ENCODE measurements at places on chromosomes 12 and 14.

- no peak for DNase-seq
- H3K4me1 ChIP-seq: peaks cover 45% of the 10 kb centered on the region
These were observed 58.3 kb upstream of the EEA1 start for GRCh38 chr12:92987362-92987761.

GRCh38 chr14:100585448-100586152, 1.6 kb downstream of the BEGAIN start:
- no peak for DNase-seq
- H3K27ac ChIP-seq: no peak overlapping the region
- peak overlapping the region; percentile 45 for H3K4me3 ChIP-seq
- no peaks in the 10 kb centered on the region for H3K36me3 ChIP-seq
- no peaks in the 10 kb centered on the region for H3K4me1 ChIP-seq

GRCh38 chr14:69039288-69039628, 60.2 kb upstream of the ACTN1 start:
- H3K36me3 ChIP-seq: no peaks in the 10 kb centered on the region
- no peak overlapping the region for H3K4me3 ChIP-seq
- H3K4me1 ChIP-seq: peaks cover 5% of the 10 kb centered on the region
- H3K27ac ChIP-seq: no peak overlapping the region
- DNase-seq: no peak
- H3K27me3 ChIP-seq: peaks cover 33% of the 10 kb centered on the region

DNA sequence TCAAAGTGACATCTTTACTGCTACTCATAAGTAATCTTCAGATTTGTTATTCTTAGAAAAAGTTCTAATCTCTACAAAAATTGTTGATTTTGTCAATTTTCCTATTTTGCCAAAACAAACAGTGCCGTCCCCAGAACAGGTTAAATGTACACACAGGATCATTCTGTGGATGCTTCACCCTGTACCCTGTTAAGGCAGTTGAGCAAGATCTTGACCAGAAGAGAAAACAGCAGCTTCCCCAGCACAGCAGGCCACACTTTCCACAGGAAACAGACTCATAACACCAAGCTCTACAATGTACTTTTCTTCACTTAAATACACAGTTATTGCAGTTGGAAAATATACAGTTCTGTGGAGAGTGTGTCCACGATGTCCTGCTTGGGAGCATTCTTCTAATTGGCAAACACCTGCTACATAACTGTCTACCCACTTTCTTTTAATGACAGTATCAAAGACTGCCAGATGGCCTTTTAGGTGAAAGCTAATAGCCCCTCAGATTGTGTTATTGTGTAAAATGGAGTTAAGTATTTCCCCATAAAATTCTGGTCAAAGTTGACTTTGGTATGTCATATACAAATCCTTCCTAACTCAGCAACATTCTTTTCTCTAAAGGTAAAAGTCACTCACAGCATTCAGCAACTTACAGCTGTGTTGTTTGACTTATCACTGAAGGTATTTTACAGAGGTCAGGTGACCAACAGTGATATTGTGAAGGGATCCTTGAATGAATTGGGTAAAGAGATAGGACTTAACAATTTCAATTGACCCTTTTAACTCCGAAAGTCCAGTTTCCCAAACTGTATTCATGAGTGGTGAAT, 77.0 kb downstream of the SEC23A start:
- H3K27ac ChIP-seq: no peak overlapping the region
- no peak overlapping the region for H3K4me3 ChIP-seq
- DNase-seq: no peak
- peaks cover 19% of the 10 kb centered on the region for H3K36me3 ChIP-seq
- H3K4me1 ChIP-seq: peaks cover 2% of the 10 kb centered on the region

DNA sequence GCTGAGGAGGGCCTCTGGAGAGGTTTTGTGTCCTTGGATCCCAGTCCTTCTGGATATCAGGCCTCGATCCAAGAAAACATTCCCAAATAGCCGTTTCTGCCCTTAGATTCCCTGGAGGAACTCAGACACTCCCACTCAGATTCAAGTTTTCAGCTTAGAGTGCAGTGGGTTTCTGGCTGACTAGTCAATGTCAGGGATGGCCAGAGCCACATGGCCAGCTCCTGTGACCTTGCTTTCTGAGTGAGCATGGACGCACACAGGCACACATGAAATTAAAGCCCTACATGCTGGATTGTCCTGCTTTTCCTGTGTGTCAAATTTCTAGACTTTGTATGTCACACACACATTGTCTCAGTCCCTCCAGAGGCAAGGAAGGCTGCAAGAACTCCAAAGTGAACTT, 86.2 kb downstream of the TNFAIP2 start:
- DNase-seq: no peak
- H3K27me3 ChIP-seq: peaks cover 39% of the 10 kb centered on the region
- H3K36me3 ChIP-seq: no peaks in the 10 kb centered on the region
- H3K27ac ChIP-seq: no peak overlapping the region

DNA sequence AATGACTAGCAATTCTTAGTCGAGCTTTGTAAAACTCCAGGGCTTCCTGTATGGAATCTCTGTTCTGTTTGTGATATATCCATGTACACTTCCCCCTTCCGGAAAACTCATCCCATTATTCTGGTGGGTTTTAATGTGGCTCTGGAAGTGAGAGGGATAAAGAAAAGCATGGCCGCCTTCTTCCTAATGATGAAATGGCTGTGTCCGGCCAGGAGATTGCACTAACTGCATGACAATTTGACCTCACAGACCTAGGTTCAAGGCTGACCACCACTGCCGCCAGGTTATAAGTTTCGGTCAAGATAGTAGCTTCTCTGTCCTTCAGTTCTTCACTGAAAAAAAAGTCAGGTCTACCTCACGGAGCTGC, 41.0 kb upstream of the NPAS3 start:
- H3K4me3 ChIP-seq: no peak overlapping the region
- no peaks in the 10 kb centered on the region for H3K4me1 ChIP-seq
- DNase-seq: no peak
- H3K36me3 ChIP-seq: no peaks in the 10 kb centered on the region

DNA sequence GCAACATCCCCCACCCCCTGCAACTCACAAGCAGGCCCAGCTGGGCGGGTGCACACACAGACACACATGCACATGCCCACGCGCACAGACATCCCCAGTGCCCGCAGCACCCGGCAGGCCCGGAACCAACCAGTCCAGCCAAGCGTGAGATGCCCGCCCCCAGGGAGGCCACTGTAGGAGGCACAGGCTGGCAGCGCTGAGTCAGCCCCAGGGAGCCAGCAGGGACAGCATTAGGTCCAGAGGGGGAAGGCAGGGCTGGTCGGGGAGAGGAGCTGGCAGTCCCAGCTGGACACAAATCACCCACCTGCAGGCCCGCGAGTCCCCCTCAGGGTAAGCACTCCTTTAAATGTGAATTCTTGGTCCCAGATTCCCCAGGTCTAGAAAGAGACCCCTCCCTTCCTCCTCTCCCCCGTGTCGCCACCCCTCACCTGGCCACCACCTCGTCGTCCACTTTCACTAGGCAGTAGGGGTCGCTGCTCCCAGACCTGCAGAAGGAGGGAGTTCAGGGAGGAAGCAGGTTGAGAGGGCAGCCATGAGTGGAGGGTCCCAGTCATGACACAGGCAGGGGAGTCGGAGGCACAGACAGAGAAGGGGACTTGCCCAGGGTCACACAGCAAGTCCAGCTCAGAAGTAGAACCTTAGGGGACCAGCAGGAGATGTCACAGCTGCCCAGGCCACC, 5.0 kb downstream of the RASAL1 start:
- no peak overlapping the region for H3K4me3 ChIP-seq
- H3K27ac ChIP-seq: no peak overlapping the region
- no peak for DNase-seq
- no peaks in the 10 kb centered on the region for H3K36me3 ChIP-seq

- peak; percentile 73 for DNase-seq
These were observed 32.1 kb downstream of the DMAC2L start for GRCh38 chr14:50344116-50344775.

- no peak overlapping the region for H3K4me3 ChIP-seq
- no peaks in the 10 kb centered on the region for H3K4me1 ChIP-seq
- DNase-seq: no peak
- H3K36me3 ChIP-seq: no peaks in the 10 kb centered on the region
These were observed 64.8 kb downstream of the CCDC60 start for GRCh38 chr12:119399301-119399700.

GRCh38 chr12:55797068-55797467, 20.5 kb downstream of the SARNP start:
- H3K4me3 ChIP-seq: no peak overlapping the region
- no peaks in the 10 kb centered on the region for H3K27me3 ChIP-seq
- no peak overlapping the region for H3K27ac ChIP-seq
- H3K36me3 ChIP-seq: peaks cover 56% of the 10 kb centered on the region

- no peaks in the 10 kb centered on the region for H3K36me3 ChIP-seq
- DNase-seq: no peak
- no peak overlapping the region for H3K27ac ChIP-seq
- peaks cover 10% of the 10 kb centered on the region for H3K4me1 ChIP-seq
- no peak overlapping the region for H3K4me3 ChIP-seq
These were observed 24.2 kb downstream of the ISCA2 start for GRCh38 chr14:74517731-74518130.

GRCh38 chr14:106586098-106586704, 1059.8 kb downstream of the TMEM121 start:
- no peak overlapping the region for H3K4me3 ChIP-seq
- peaks cover 21% of the 10 kb centered on the region for H3K27me3 ChIP-seq
- H3K4me1 ChIP-seq: peaks cover 13% of the 10 kb centered on the region
- H3K27ac ChIP-seq: no peak overlapping the region
- peak; percentile 79 for DNase-seq
- no peaks in the 10 kb centered on the region for H3K36me3 ChIP-seq

DNA sequence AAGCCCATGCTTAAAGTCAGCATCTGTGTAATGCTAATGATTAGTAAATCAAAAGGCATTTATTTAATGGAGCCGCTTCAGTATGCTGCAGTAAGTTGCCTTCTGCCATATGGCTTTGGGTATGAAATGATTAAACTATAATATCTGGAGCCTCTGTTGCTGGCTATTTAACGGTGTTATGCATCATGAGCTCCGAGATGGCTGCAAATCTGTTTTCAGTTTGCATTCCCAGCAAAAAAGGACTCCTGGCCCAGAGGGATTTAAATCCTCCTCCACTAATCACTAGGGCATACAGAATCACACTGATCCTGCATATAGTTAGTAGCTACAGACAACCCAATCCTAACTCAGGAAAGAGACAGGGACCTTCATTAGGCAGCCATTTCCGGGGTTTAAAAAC, 171.5 kb upstream of the EEA1 start:
- H3K4me1 ChIP-seq: peaks cover 10% of the 10 kb centered on the region
- H3K27ac ChIP-seq: no peak overlapping the region
- H3K4me3 ChIP-seq: no peak overlapping the region

GRCh38 chr12:27806259-27806658, 26.2 kb upstream of the MANSC4 start:
- H3K4me1 ChIP-seq: peaks cover 53% of the 10 kb centered on the region
- H3K27ac ChIP-seq: peak overlapping the region; percentile 65
- peaks cover 5% of the 10 kb centered on the region for H3K27me3 ChIP-seq
- H3K4me3 ChIP-seq: no peak overlapping the region
- H3K36me3 ChIP-seq: no peaks in the 10 kb centered on the region

GRCh38 chr14:101761881-101762529, 496 bp downstream of the PPP2R5C start:
- H3K4me3 ChIP-seq: peak overlapping the region; percentile 83
- peak overlapping the region; percentile 11 for H3K27ac ChIP-seq
- H3K27me3 ChIP-seq: no peaks in the 10 kb centered on the region
- peaks cover 20% of the 10 kb centered on the region for H3K36me3 ChIP-seq

- no peak for DNase-seq
- H3K27ac ChIP-seq: no peak overlapping the region
These were observed 8.2 kb upstream of the CHURC1 start for GRCh38 chr14:64906022-64906421.

GRCh38 chr14:90419200-90419599, 22.4 kb downstream of the CALM1 start:
- H3K36me3 ChIP-seq: no peaks in the 10 kb centered on the region
- DNase-seq: no peak
- H3K4me1 ChIP-seq: no peaks in the 10 kb centered on the region
- no peaks in the 10 kb centered on the region for H3K27me3 ChIP-seq
- H3K4me3 ChIP-seq: no peak overlapping the region
- H3K27ac ChIP-seq: no peak overlapping the region

DNA sequence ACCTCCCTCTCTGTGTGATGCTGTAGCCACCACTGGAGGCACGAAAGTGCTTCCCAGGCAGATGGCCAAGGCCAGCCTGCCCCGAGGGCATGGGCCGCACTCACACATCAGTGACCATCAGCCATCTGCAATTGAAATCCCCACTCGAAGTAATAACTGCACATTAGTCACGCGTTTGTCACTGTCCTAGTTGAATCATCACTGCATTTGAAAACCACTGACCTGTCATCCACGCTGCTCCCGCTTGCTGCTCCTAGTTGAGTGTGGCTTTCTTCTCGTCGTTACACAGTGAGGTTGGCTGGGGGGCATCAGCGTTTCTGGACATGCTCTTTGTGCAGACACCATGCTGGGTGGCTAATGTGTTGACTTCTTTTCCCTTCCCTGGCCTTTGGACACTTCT, 176.1 kb downstream of the ADGRD1 start:
- H3K4me1 ChIP-seq: peaks cover 1% of the 10 kb centered on the region
- H3K4me3 ChIP-seq: no peak overlapping the region
- no peaks in the 10 kb centered on the region for H3K36me3 ChIP-seq
- H3K27ac ChIP-seq: no peak overlapping the region

DNA sequence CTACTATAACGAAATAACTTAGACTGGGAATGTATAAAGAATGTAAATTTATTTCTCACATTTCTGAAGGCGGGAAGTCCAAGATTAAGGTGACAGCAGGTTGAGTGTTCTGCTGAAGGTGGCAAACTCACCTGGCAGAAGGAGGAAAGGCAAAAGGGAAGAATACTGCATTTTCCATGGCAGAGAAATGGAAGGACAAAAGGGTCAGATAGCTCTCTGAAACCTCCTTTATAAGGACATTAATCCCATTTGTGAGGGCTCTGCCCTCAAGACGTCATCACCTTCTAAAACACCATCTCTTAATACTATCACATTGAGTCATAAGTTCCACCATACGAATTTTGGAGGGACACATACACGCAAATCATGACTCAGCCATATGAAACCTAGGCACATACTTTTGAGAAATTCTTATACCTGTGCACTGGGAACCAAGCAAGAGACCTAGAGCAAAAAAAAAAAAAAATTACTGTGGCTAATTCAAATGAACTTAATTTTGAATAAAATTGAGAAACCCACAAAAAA, 1669.3 kb upstream of the FLRT2 start:
- H3K4me1 ChIP-seq: no peaks in the 10 kb centered on the region
- H3K27me3 ChIP-seq: no peaks in the 10 kb centered on the region
- H3K27ac ChIP-seq: no peak overlapping the region
- no peak for DNase-seq

- peaks cover 35% of the 10 kb centered on the region for H3K27me3 ChIP-seq
- H3K27ac ChIP-seq: no peak overlapping the region
- H3K4me1 ChIP-seq: no peaks in the 10 kb centered on the region
- no peaks in the 10 kb centered on the region for H3K36me3 ChIP-seq
- H3K4me3 ChIP-seq: no peak overlapping the region
These were observed 16.7 kb upstream of the ZDHHC22 start for GRCh38 chr14:77158175-77158881.

- H3K4me1 ChIP-seq: peaks cover 1% of the 10 kb centered on the region
- no peak overlapping the region for H3K4me3 ChIP-seq
- no peaks in the 10 kb centered on the region for H3K36me3 ChIP-seq
- no peaks in the 10 kb centered on the region for H3K27me3 ChIP-seq
- H3K27ac ChIP-seq: no peak overlapping the region
These were observed 174.8 kb downstream of the ADGRD1 start for GRCh38 chr12:131128556-131128955.

All from activated naive CD8-positive, alpha-beta T cell treated with anti-CD3 and anti-CD28 coated beads, Interleukin-2, amount 50 U/mL, for 24 hours (primary cell).